NCI-H460 (cell line): ENCODE measurements at places on chromosomes 2 and 18. TPM values are rescaled to one million over a fixed set of nuclear protein-coding genes. Genes with fewer than 3 reads are reported as not detected.

The UGT1A5 gene
- not detected in 2 replicates for total RNA-seq

The ACVR1C gene
- total RNA-seq = 3.6 and 3.7 TPM in 2 replicates

The RAB3GAP1 gene
- 52.4 and 58.8 TPM in 2 replicates for total RNA-seq

The AFF3 gene
- total RNA-seq = 1.1 and 4.1 TPM in 2 replicates

The NT5C1B gene
- not detected in 2 replicates for total RNA-seq

The STARD6 gene
- total RNA-seq = 0.46 and 0.57 TPM in 2 replicates

The WDR75 gene
- 86.6 and 100 TPM in 2 replicates for total RNA-seq

The EGR4 gene
- not detected in 2 replicates for total RNA-seq

The NEUROD1 gene
- total RNA-seq = not detected in 2 replicates

The AQP12B gene
- not detected in 2 replicates for total RNA-seq

The MDH1 gene
- 206 and 214 TPM in 2 replicates for total RNA-seq

The RBM44 gene
- 0.20 and 0.32 TPM in 2 replicates for total RNA-seq

The PAX8 gene
- total RNA-seq = 1.0 and 1.4 TPM in 2 replicates

The PLGLB2 gene
- total RNA-seq = 0.35 and 0.47 TPM in 2 replicates

The NDC80 gene
- 32.3 and 36.9 TPM in 2 replicates for total RNA-seq

The SCYGR2 gene
- total RNA-seq = not detected in 2 replicates

The GPR55 gene
- 0.07 TPM in 1 of 2 replicates, not detected in the other for total RNA-seq

The BMP10 gene
- not detected in 2 replicates for total RNA-seq

The CYBRD1 gene
- total RNA-seq = 58.1 and 62.2 TPM in 2 replicates

The HOXD13 gene
- total RNA-seq = 4.7 and 5.2 TPM in 2 replicates

The LYG1 gene
- 0.43 and 0.69 TPM in 2 replicates for total RNA-seq

The CLEC4F gene
- total RNA-seq = not detected in 2 replicates

The PRSS56 gene
- not detected in 2 replicates for total RNA-seq

The MALL gene
- 20.9 and 27.7 TPM in 2 replicates for total RNA-seq

The GPAT2 gene
- not detected in 2 replicates for total RNA-seq

The ALS2 gene
- total RNA-seq = 28.0 and 31.7 TPM in 2 replicates

The LRP2 gene
- 0.07 and 0.20 TPM in 2 replicates for total RNA-seq

The LTBP1 gene
- 1.2 and 1.6 TPM in 2 replicates for total RNA-seq

The ALK gene
- total RNA-seq = 0.02 TPM in 1 of 2 replicates, not detected in the other

The COL4A4 gene
- 6.6 and 8.0 TPM in 2 replicates for total RNA-seq

The SLC30A3 gene
- 0.50 and 0.75 TPM in 2 replicates for total RNA-seq

The IL18RAP gene
- 1.2 and 1.3 TPM in 2 replicates for total RNA-seq

The ATOH8 gene
- total RNA-seq = 0.89 and 1.4 TPM in 2 replicates

The ZAP70 gene
- total RNA-seq = not detected in 2 replicates

The ZBTB14 gene
- total RNA-seq = 17.3 and 19.3 TPM in 2 replicates
